ENCODE measurements at places on chromosomes 2 and 18.

GRCh38 chr2:10919771-10920621, 8.3 kb downstream of the KCNF1 start:
- no peak for DNase-seq

- DNase-seq: no peak
Measured at GRCh38 chr18:61975526-61976326, 82.9 kb upstream of the RNF152 start.

DNA sequence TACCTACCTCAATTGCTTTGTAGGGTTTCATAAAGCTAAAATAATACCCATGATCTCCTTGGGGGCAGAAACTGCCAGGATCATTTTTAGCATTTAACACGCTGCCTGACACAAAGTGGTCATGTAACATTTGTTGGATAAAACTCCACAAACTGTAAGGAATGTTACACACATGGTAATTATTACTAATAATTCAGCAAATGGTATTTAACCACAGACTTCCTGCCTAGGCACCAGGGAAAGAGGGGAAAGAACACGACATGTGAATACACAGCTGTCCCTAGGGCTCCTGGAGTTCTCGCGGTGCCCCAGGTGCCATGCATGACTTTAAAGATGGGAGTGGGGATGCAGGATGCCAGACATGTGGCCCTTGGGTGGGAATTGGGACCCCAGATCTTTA, 43.5 kb downstream of the ASAP2 start:
- DNase-seq: no peak

DNA sequence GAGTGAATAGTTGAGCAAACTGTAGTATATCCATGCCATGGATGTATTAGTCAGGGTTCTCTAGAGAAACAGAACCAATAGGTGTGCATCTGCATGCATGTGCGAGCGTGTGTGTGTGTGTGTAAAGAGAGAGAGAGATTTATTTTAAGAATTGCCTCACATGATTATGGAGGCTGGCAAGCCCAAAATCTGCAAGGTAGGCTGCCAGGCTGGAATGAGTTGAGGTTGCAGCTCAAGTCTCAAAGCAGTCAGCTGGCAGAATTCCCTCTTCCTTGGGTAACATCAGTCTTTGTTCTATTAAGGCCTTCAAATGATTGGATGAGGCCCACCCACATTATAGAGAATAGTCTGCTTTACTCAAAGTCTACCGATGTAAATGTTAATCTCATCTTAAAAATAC, 187.8 kb downstream of the ANAPC1 start:
- no peak for DNase-seq

GRCh38 chr2:179233626-179234430, 30.8 kb downstream of the SESTD1 start:
- no peak for DNase-seq

DNA sequence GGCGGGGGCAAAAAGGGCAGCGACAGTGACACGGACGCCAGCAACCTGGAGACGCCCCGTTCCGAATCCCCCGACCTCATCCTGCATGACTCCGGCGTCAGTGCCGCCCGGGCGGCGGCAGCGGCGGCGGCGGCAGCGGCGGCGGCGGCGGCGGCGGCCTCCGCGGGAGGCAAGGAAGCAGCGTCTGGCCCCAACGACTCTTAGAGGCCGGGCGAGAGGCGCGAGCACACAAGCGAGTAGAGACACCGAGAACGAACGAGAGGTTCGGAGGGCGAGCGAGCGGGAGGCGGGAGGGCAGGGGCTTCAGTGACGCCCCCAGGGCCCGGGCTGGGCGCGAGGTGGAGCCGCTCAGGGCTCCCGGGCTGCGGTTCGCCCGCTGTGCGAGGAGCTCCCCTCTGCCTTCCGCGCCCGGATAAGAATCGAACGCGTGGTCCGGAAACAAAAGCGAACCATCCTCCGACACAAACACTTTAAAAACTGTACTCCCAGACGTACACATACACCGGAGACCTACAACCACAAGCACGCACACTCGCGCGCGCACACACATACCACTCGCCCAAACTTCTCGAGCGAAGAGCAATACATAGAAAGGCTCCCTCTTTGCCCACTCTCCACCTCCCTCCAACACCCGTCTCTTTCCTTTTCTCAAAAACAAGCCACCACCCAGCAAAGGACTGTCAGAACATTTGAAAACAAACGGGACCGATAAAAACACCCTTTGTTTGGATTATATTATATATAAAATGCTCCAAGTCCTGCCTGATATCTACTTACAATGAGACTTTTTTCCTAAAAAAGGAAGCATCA, 2.8 kb downstream of the SP9 start:
- no peak for DNase-seq

DNA sequence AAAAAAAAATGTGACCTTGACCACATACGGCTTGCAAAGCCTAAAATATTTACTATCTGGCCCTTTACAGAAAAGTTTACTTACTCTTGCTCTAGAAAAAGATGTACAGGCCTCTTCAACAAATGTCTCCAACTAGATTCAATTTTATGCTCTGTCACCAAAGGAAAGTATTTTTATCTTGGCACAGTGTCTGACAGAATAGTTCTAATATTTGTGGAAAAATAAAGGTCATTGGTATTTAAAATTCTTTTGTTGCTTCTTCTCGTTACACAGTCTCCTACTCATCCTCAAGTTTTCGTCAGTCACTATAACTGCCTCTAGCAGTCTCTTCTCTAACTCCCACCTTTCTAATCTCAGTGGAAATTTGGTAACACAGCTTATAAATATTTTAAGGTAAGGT, 1.4 kb downstream of the RBKS start:
- DNase-seq: no peak

DNA sequence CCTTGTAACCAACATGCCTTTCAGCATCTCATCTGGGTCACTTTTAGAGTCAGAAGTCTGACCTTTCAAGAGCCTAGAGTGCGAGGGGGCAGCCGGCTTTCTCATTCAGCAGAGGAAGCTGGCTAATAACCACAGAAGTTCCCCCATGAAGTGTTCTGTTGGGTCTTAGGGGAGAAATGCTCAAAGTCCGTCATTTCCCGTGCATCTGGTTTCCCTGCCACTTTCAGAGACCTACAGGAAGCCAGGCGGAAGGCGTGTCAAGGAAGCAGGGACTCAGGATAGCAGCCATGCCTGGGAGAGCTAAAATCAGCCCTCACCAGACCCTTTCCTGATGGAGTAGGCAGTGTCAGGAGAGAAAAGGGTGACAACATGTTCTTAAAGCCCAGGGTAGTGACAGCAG, 301.8 kb upstream of the ID2 start:
- DNase-seq: no peak

DNA sequence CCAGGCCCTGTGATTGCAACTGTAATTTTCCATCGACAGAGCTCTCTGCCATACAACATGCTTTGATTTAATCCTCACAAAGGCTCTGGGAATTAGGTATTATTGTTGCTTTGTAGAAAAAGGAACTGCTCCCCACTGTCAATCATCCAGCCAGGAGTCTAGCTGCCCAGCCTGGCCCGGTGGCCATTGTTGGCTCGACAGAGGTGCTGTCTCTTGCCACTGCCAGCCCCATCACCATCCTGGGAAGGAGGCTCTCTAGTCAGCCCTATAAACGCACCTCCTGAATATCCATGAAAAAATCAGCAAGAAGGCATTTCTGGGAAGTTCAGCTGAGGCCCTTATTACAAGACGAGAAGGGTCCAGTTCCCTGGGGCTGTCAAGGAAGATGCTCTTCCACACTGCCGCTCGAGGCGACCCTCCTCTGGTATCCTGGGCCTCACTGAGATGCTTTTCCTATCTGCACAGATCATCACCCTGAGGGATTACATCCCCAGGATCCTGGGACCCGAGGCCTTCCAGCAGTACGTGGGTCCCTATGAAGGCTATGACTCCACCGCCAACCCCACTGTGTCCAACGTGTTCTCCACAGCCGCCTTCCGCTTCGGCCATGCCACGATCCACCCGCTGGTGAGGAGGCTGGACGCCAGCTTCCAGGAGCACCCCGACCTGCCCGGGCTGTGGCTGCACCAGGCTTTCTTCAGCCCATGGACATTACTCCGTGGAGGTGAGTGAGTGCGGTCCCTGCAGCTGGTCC, 71.0 kb downstream of the TPO start:
- DNase-seq: no peak

- DNase-seq: no peak
Measured at GRCh38 chr2:106956879-106957278, 70.9 kb upstream of the ST6GAL2 start.
